GM12864 (cell line): ENCODE measurements at places on chromosomes 1 and 21.

- no peak for DNase-seq
Measured at GRCh38 chr1:159594625-159595405, 7.2 kb downstream of the APCS start.

- no peak for DNase-seq
Measured at GRCh38 chr1:192809307-192810252, 741 bp downstream of the RGS2 start.

GRCh38 chr1:55466373-55466772, 251.2 kb upstream of the USP24 start:
- no peak for DNase-seq

- DNase-seq, result peak; percentile 84
Measured at GRCh38 chr1:235999259-235999925, 65.5 kb downstream of the NID1 start.

GRCh38 chr1:225897595-225898514, 8.9 kb upstream of the LEFTY1 start:
- no peak for DNase-seq

DNA sequence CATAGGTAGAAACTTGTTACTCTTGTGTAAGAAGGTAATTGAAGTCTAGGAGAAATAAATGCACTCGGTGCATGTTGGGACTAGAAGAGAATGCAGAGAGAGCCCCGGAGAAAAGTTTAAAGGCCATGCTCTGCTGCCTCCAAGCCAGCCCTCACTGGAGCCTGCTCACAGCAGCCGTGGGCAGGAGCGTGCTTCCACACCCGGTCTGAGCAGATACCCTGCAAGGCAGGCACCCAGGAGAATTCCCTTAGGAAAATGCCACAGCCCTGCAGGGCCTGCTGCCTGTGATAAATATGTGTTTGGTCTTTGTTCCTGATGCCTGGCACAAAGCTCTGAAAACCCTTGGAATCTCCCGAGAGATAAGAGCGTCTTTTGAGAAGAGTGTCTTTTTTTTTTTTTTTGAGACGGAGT, 22.8 kb downstream of the C2CD2 start:
- DNase-seq, result no peak

DNA sequence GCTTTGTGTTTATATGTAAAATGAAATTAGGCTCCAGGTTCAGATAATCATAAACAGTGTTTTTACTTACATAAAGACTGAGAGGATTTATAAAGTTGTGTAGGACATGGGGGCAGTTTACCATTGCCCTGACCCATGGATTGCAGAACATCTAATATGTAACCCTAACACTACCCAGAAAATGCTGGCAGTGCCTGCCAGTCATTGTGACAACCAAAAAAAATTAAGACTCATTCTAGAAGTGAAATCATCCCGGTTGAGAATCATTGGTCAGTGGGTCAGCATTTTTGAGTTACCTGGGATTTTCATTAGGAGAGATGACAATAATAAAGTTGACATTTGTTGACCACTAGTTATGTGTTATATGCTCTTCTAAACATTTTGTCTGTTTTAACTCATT, 31.2 kb upstream of the THEM4 start:
- DNase-seq, result no peak

DNA sequence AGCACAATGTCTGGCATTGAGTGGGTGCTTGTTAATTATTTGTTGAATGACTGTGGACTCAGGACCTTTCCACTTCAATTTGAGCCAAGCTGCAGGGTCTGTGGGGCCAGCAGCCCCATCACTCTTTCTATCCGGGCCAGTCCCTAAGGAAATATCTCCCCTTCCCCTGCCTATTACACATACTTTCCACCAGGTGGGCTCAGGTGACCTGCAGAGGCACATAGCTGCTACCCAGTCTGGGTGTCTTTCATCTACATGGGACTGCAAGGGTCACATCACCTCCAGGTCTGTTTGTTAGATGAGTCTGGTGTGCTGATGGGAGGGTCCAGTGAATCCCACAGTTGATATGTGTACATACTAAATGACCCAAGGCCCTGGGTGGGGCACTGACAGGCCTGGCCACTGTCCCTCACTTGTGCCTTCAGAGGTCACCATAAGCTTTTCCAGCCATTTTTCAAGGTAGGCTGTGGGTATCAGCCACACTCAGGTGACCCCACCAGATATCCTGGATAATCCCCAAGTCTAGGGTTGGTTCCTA, 59.5 kb upstream of the KDM4A start:
- DNase-seq, result no peak

- no peak for DNase-seq
Measured at GRCh38 chr21:17334484-17334883, 178.4 kb upstream of the CXADR start.

DNA sequence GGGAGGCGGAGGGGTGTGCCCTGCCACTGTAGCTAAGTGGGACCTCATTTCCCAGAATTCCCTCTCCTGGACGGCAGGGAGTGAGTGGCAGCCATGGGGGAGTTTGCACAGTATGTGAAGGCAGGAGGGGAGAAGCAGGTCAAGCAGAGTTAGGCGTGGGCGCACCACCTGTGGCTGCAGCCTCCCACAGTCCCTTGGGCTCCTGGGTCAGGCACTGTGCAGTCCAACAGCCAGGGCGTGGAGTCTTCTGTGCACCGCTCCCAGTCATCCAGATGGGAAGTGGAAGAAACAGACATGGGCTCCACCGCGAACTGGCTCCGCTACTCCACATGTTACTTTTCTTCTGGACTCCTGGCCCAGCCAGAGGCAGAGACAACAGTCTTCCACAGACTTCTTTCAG, 85.4 kb upstream of the TIAM1 start:
- DNase-seq, result no peak

- no peak for DNase-seq
Measured at GRCh38 chr1:109274533-109275476, 8.1 kb downstream of the PSRC1 start.

GRCh38 chr1:9573723-9574122, 15.0 kb upstream of the TMEM201 start:
- DNase-seq, result no peak

- no peak for DNase-seq
Measured at GRCh38 chr1:182259229-182259872, 132.2 kb downstream of the GLUL start.

DNA sequence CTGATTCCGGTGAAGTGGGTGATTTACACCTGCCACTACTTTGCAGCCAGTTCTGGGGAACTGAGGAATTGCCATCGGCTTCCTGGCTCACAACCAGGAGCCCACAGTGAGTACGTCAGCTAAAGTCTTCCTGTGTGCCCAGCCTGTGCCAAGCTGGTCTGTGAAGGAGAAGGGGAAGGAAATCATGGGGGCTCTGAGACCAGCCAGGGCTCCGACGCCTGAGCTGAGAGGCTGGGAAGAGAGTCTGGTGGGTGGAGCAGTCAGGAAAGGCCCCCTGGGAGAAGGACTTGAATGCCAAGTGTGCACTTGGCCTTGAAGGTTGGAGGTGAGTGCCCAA, 1.2 kb downstream of the LURAP1 start:
- no peak for DNase-seq

GRCh38 chr1:84960371-84960770, 36.5 kb downstream of the MCOLN2 start:
- no peak for DNase-seq

DNA sequence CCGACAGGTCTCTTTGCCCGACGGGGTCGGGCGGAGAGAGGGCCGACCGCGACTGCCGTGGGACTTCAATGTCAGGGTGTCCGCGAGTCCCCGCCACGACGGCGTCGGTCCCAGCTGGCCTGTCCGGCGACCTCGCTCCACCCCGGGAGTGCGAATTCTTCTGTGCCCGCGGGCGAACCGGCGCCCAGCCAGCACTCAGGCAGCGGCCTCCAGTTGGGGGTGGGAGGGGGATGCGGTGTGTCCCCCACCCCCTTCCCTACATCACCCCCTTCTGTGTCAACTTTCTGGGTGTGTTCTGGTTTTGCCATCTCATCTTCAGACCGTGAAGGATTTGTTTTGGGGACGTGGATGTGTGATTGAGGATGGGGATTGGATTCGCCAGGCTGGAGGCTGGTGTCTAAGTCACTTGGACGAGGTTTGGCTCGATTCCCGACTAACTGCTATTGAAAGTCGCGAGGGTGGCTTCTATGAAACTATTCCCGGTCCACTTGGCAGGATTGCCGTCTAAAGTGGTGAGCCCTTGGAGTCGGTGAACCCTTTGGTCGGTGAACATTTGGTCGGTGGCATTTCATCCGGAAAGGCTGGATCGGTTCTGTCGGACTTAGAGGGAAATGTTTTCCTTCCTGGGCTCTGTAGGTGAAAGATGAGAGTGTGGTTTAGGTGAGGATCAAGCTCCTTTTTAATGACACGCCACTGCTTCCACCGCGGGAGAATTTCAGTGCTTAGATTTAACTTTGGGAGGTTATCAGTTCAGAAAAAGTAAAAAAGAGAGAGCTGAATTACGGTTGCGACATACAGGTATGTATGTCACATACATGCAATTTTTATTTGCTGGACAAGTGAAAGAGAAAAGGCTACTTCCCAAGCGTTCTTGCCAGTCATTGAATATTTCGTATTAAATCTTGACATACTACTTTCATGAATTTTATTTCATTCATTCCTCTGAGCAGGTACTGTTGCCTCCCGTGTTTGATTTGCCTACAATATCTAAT, 771 bp downstream of the ABCD3 start:
- no peak for DNase-seq

DNA sequence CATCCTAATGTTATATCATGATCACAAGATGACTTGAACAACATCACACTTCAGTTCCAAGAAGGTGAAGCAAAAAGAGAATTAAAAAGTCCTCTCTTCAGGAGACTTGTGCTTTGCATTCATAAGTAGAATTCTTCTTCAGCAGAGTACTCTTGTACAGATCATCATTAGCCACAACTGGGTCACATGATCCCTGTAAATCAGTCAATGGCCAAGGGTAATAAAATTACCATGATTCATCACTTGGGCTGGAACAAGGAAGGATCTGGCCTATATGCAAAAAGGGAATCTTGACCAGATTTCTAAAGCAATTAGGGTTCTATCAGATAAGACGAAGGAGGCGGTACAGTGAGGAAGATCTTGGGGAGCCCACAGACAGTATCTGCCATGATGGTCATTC, 458.0 kb upstream of the DEPDC1 start:
- no peak for DNase-seq

DNA sequence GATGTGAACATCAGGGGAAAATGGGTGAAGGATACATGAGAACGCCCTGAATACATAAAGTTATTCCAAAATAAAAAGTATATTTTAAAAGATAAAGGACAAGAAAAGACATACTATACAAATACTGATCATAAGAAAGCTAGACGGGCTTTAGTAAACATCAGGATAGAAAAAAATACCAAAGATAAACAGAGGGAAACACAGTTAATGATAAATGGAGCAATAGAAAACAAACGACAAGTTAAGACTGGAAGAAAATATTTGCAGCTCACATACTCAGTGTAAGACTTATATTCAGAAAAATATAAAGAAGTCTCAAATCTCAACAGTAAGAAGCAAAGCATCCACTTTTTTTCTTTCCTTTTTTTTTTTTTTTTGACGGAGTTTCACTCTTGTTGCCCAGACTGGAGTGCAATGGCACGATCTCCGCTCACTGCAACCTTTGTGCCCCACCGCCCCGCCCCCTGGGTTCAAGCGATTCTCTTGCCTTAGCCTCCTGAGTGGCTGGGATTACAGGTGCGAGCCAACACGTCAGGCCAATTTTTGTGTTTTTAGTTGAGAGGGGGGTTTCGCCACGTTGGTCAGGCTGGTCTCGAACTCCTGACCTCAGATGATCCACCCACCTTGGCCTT, 94.8 kb downstream of the OMA1 start:
- DNase-seq, result no peak

DNA sequence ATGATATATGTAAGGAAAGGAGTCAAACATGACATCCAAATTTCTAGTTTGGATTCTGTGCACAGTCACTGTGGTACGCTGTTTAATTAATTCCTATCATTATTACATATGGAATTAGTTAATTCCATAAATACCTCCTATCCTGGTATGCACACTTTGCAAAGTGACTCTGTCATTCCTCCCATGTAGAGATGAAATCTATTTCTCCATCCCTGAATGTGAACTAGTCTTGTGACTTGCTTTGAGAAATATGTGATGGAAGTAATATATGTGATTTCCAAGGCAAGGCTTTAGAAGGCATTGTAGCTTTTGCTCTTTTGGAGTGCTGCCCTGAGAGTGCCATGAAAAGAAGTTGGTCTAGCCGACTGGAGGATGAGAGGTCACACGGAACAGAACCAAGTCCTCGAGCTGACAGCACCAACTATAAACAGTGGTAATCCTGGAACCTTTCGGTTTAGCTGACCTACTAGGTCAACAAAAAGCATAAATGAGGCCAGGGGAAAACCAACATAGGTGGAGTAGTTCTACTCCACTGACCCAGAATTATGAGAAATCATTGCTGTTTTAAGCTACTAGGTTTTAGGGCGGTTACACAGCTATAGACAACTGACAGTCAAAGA, 1.5 kb downstream of the SELENOF start:
- DNase-seq, result no peak

DNA sequence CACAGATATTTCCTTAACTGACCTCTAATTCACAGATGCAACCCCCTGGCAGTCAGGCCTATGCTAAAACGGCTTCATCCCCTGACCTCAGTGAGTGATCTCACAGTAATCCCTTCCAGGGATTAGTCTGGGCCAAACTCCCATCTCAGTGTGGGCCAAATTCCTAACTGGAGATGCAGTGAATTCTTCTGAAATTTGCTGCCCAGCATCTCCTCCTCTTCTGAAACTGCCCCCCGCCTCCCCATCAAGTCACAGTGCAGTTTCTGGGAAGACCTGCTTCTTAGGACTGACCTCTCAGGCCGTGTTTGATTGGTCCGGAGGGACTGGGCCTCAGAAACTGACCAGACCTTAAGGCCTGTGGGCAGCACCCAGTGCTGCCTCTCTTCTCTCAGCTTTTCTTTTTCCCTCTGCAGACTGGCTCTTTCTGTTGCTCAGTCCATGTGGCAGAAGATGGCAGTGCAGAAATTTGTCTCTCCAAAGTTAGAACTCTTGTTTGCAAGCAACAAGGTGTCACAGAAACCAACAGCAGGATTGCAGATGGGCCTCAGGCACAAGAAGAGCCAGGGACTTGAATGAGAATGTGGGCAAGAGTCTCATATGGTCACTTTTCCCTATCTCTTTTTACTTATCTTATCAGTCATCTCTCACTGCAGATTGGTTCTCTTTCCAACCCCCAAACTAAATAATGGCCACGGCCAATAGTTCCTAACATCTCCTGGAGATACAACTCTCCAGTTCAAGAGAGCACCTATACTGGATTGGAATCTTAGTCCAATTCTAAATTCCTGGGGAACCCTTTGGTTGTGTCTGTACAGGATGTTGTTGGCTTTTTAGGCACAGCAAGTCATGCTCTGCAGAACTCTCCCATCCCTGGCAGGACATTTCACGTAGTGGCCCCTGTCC, 95.5 kb upstream of the RALGPS2 start:
- no peak for DNase-seq

GRCh38 chr1:70436622-70437251, 25.7 kb downstream of the CTH start:
- DNase-seq, result no peak
